Activated CD4-positive, alpha-beta T cell treated with anti-CD3 and anti-CD28 coated beads, Interleukin-2, amount 10 ng/mL, durations not matched to agents 7 days and 5 days (primary cell): ENCODE measurements at places on chromosomes 11 and 22. TPM values are rescaled to one million over a fixed set of nuclear protein-coding genes. Genes with fewer than 3 reads are reported as not detected.

The SPI1 gene
- total RNA-seq: not detected

The RAB39A gene
- not detected for total RNA-seq

- H3K4me1 ChIP-seq: no peaks in the 10 kb centered on the region
- H3K27me3 ChIP-seq: peaks cover 4% of the 10 kb centered on the region
- H3K4me3 ChIP-seq: no peak overlapping the region
Observed at GRCh38 chr11:31106968-31107576, 262.5 kb downstream of the DCDC1 start.

- H3K4me1 ChIP-seq: peaks cover 9% of the 10 kb centered on the region
- no peak for DNase-seq
- H3K4me3 ChIP-seq: no peak overlapping the region
- peaks cover 51% of the 10 kb centered on the region for H3K36me3 ChIP-seq
- H3K27me3 ChIP-seq: no peaks in the 10 kb centered on the region
- H3K27ac ChIP-seq: no peak overlapping the region
Observed at GRCh38 chr22:27850000-27850521, 48.5 kb upstream of the MN1 start.

GRCh38 chr11:67020949-67021348 is 2.0 kb upstream of the SYT12 start:
- H3K27ac ChIP-seq: no peak overlapping the region
- H3K36me3 ChIP-seq: no peaks in the 10 kb centered on the region
- no peak overlapping the region for H3K4me3 ChIP-seq

DNA sequence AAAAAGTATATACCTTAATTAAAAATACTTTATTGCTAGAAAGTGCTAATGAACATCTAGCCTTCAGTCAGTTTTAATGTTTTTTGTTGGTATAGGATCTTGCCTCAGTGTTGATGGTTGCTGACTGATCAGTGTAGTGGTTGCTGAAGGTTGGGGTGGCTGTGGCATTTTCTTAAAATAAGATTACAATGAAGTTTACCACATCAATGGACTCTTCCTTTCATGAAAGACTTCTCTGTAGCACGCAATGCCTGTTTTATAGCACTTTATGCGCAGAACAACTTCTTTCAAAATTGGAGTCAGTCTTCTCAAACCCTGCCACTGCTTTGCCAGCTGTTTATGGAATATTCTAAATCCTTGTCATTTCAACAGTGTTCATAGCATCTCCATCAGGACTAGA is 50.6 kb downstream of the LDLRAD3 start:
- peak; percentile 49 for DNase-seq
- H3K27me3 ChIP-seq: peaks cover 41% of the 10 kb centered on the region
- H3K4me1 ChIP-seq: peaks cover 25% of the 10 kb centered on the region

The VPS37C gene
- 5.5 TPM for total RNA-seq

GRCh38 chr22:44276706-44277356 is 35.9 kb downstream of the SHISAL1 start:
- no peak overlapping the region for H3K4me3 ChIP-seq
- DNase-seq: no peak
- H3K27me3 ChIP-seq: peaks cover 18% of the 10 kb centered on the region
- H3K36me3 ChIP-seq: no peaks in the 10 kb centered on the region

The CASP5 gene
- total RNA-seq: not detected

DNA sequence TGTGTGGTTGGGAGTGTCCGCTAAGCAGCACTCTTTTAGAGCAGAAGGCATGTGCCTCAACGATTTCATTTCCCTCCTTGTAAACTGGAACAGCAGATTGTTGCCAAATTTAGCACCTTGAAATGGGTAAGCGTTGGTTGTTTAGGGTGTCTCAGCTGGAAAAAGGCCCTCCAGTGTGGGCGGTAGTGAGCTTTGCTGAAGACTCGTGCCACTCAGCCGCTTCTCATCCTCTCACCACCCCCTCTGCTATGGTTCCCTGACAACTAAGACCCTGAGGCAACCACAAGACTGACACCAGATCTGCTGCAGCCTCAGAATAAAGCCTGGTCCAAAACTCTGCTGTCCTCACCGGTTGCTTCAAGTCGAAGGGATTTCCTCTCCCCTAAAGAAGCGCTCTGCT is 9.9 kb upstream of the FERMT3 start:
- peak overlapping the region; percentile 14 for H3K27ac ChIP-seq
- H3K4me3 ChIP-seq: no peak overlapping the region
- peaks cover 24% of the 10 kb centered on the region for H3K4me1 ChIP-seq
- no peak for DNase-seq
- H3K36me3 ChIP-seq: peaks cover 70% of the 10 kb centered on the region
- H3K27me3 ChIP-seq: no peaks in the 10 kb centered on the region

GRCh38 chr11:125572916-125573315 is 3.6 kb downstream of the EI24 start:
- no peaks in the 10 kb centered on the region for H3K27me3 ChIP-seq
- peaks cover 32% of the 10 kb centered on the region for H3K36me3 ChIP-seq
- H3K27ac ChIP-seq: no peak overlapping the region
- H3K4me3 ChIP-seq: no peak overlapping the region

The NNMT gene
- total RNA-seq: not detected

The PANX3 gene
- not detected for total RNA-seq

DNA sequence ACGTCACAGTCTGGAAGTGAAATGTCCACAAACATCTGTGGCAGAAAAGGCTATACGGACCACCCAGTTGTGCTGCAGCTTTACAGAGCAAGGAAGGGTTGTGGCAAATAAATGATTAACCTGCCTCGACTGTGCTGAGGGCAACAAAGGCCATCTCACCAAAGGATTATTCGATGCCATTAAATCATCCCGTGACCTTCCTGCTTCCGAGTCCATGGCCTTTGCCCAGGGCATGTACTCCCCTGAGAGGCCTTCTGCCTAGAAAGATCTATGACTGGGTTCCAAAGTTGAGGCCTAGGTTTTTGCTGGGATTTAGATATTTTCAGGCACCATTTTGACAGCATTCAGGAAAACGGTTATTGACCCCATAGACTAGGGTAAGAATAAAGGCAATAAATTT is 9.2 kb downstream of the CDPF1 start:
- H3K4me1 ChIP-seq: peaks cover 22% of the 10 kb centered on the region
- H3K27ac ChIP-seq: no peak overlapping the region
- no peak for DNase-seq
- H3K4me3 ChIP-seq: no peak overlapping the region
- H3K27me3 ChIP-seq: no peaks in the 10 kb centered on the region

The RBMXL2 gene
- total RNA-seq: not detected

GRCh38 chr22:23526596-23527316 is 53.3 kb downstream of the IGLL1 start:
- no peak for DNase-seq
- peaks cover 11% of the 10 kb centered on the region for H3K27me3 ChIP-seq
- no peak overlapping the region for H3K27ac ChIP-seq
- H3K4me3 ChIP-seq: no peak overlapping the region
- no peaks in the 10 kb centered on the region for H3K36me3 ChIP-seq
- H3K4me1 ChIP-seq: no peaks in the 10 kb centered on the region

GRCh38 chr11:30585125-30585891 is 845 bp downstream of the MPPED2 start:
- H3K36me3 ChIP-seq: no peaks in the 10 kb centered on the region
- peaks cover 52% of the 10 kb centered on the region for H3K27me3 ChIP-seq
- no peak overlapping the region for H3K27ac ChIP-seq
- H3K4me3 ChIP-seq: peak overlapping the region; percentile 44

GRCh38 chr22:50531546-50531961 is 1.7 kb upstream of the TYMP start:
- H3K4me3 ChIP-seq: peak overlapping the region; percentile 96
- H3K27me3 ChIP-seq: no peaks in the 10 kb centered on the region
- DNase-seq: peak; percentile 79

- no peaks in the 10 kb centered on the region for H3K36me3 ChIP-seq
- peaks cover 6% of the 10 kb centered on the region for H3K27me3 ChIP-seq
- no peak overlapping the region for H3K27ac ChIP-seq
Observed at GRCh38 chr11:2316169-2316962, 14.6 kb downstream of the TSPAN32 start.

- DNase-seq: no peak
- H3K36me3 ChIP-seq: no peaks in the 10 kb centered on the region
- H3K4me3 ChIP-seq: no peak overlapping the region
- H3K27ac ChIP-seq: no peak overlapping the region
- no peaks in the 10 kb centered on the region for H3K4me1 ChIP-seq
- no peaks in the 10 kb centered on the region for H3K27me3 ChIP-seq
Observed at GRCh38 chr11:15539645-15540044, 424.9 kb downstream of the INSC start.

DNA sequence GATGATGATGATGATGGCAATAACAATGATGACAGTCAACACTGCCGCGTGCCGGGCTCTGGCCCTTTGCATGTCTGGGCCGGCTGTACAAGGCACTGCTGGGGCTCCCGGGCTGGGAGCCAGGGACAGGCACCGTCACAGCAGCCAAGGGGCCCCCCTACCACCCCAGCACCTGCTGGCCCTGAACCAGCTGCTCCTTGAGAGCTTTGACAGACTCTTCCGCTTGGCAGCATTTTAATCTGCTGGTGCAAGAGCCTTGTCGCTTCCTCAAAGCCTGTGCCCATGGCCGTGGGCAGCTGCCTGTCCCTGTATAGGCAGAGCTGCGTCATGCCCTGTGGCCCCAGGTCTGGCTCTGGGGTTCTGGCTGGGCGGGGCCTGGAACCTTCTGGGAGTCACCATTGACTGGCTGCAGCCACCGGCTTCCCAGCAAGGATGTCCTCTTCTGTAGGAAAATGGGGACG is 12.9 kb upstream of the MUC6 start:
- peaks cover 2% of the 10 kb centered on the region for H3K27me3 ChIP-seq
- H3K27ac ChIP-seq: no peak overlapping the region
- H3K36me3 ChIP-seq: no peaks in the 10 kb centered on the region
- no peaks in the 10 kb centered on the region for H3K4me1 ChIP-seq
